ENCODE measurements at places on chromosomes 1 and 21.

DNA sequence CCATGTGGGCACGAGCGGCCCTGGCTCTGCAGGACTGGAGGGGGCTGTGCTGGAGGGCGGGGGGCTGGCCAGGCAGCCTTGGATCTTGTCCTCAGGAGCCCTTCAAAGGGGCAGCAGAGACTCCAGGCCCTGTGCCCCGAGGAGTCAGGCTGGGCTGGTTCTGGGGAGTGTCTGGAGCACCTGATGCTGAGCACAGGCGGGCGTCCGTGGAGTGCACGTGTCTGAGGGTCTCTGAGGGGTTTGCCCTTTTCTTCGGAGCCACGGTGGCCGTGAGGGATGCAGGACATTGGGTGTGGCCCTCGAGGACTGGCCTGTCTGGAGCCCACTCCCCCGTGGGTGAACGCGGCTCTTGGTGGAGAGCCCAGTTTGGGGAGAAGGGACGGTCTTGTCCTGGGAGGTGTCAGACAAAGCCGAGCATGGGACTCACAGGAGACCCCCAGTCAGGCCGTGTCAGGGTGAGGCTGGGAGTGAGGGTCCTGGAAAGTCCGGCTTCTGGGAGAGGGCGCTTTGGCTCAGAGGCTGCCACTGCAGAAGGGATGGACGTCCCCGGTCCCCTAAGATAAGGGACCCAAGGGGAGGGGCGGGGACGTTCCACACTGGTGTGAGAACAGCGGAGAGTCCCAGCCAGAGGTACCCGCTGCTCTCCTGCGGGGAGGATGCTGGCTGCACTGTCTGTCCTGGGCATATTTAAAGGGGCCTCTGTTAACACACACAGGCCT lies 60.8 kb downstream of the COL18A1 start:
- H3K4me3 ChIP-seq: no peak overlapping the region
- H3K27ac ChIP-seq: no peak overlapping the region
- DNase-seq: no peak
- no peaks in the 10 kb centered on the region for H3K27me3 ChIP-seq
- peaks cover 39% of the 10 kb centered on the region for H3K36me3 ChIP-seq

DNA sequence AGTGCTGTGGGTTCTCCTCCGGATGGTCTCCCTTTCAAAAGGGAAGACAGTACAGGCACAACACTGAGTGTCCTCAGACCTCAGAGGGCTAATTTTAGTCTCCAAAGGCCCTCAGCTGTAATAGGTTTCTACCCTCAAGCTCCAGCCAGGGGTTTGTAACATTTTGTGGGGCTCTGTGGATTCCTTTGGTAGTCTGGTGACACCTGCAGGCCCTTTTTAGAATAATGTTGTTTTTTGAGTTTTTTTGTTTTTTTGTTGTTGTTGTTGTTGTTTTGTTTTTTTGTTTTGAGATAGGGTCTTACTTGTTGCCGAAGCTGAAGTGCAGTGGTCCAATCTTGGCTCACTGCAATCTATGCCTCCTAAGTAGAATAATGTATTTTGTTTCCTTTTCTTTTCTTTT lies 15.0 kb upstream of the TMEM201 start:
- H3K27me3 ChIP-seq: no peaks in the 10 kb centered on the region
- H3K4me3 ChIP-seq: no peak overlapping the region
- peaks cover 24% of the 10 kb centered on the region for H3K4me1 ChIP-seq
- no peak overlapping the region for H3K27ac ChIP-seq
- no peak for DNase-seq
- H3K36me3 ChIP-seq: peaks cover 36% of the 10 kb centered on the region

GRCh38 chr1:23720256-23720995 lies 22.8 kb upstream of the ELOA start:
- H3K4me3 ChIP-seq: no peak overlapping the region
- no peaks in the 10 kb centered on the region for H3K27me3 ChIP-seq
- H3K27ac ChIP-seq: peak overlapping the region; percentile 78
- peaks cover 15% of the 10 kb centered on the region for H3K36me3 ChIP-seq
- no peaks in the 10 kb centered on the region for H3K4me1 ChIP-seq

- H3K4me1 ChIP-seq: peaks cover 33% of the 10 kb centered on the region
- peaks cover 4% of the 10 kb centered on the region for H3K36me3 ChIP-seq
- peak overlapping the region; percentile 13 for H3K27ac ChIP-seq
- no peak for DNase-seq
- H3K27me3 ChIP-seq: peaks cover 12% of the 10 kb centered on the region
Observed at GRCh38 chr1:43319766-43320165, 17.9 kb upstream of the MPL start.

- H3K27me3 ChIP-seq: peaks cover 3% of the 10 kb centered on the region
Observed at GRCh38 chr1:63411066-63411465, 43.6 kb downstream of the ALG6 start.

GRCh38 chr1:150928286-150928685 lies 2.1 kb downstream of the SETDB1 start:
- H3K36me3 ChIP-seq: peaks cover 63% of the 10 kb centered on the region
- H3K4me3 ChIP-seq: peak overlapping the region; percentile 48
- H3K27ac ChIP-seq: no peak overlapping the region
- no peaks in the 10 kb centered on the region for H3K27me3 ChIP-seq

- H3K4me3 ChIP-seq: no peak overlapping the region
- H3K4me1 ChIP-seq: no peaks in the 10 kb centered on the region
- peak overlapping the region; percentile 16 for H3K27ac ChIP-seq
- DNase-seq: no peak
- peaks cover 4% of the 10 kb centered on the region for H3K27me3 ChIP-seq
Observed at GRCh38 chr1:168218658-168219057, 7.1 kb upstream of the SFT2D2 start.

DNA sequence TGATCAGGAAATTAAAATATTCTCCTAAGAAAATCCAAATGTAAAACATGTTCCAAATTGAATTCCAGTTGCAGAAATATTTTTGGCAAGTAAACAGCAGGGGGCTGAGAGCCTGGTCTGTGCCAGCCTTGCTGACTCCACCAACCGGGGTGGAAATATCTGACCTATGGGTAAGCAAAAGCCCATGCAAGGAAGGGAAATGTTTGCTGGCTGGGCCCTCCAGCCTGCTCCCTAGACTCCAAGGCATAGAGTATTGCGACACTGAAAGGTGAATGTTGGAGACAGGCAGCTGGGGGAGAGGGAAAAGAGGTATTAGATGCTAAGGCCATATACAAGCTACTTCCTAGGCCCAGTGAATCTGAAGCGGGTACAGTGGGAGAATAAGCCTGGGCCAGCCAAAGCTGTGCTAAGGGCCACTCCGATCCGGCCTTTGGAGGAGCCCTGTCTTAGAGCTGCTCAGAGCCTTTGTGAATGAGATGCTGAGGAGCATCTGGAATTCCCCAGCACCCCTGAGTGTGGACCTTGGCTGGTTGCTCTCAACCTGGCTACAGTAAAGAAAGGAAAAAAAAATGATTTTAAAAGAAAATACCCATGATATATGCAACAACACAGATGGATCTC lies 24.9 kb upstream of the ATP1B1 start:
- H3K4me1 ChIP-seq: no peaks in the 10 kb centered on the region
- H3K4me3 ChIP-seq: no peak overlapping the region
- no peaks in the 10 kb centered on the region for H3K27me3 ChIP-seq
- DNase-seq: no peak
- H3K27ac ChIP-seq: no peak overlapping the region
- H3K36me3 ChIP-seq: no peaks in the 10 kb centered on the region
